ENCODE measurements at places on chromosomes 5 and 9.

DNA sequence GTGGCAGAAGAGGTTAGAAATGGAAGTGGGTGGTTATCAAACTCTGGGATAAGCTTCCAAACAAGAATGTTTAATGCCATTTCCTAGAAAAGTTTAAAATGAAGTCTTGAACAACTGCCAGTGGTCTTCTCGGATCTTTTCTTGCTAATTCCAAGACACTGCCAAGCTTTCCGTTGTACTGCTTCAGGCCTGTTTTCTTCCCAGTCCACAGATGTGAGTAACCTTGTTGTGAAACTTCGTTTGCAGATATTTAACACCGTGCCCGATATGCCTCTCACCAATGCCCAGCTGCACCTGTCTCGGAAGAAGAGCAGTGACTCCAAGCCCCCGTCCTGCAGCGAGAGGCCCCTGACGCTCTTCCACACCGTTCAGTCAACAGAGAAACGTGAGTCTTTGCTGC is 269.8 kb downstream of the NR3C1 start:
- no peak for DNase-seq

GRCh38 chr9:100064872-100065581 is 33.8 kb downstream of the ERP44 start:
- DNase-seq = peak; percentile 84

DNA sequence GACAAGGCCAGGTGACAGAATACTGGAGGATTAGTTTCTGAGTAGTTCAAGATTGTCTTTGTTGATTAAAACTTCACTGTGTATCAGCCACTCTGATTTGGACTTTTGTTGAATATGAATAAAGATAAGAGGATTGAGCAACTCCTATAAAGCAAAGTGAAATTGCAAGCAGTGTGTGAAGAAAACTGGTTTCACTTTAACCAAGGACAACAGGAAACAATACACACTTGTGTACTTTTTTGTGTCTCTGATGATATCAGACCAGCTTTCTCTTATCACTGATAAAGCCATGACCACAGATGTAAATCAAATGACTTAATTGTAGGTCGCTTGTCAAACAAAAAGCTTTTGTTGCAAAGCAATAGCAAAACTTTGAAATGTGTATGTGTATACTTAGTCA is 268.6 kb downstream of the FER start:
- no peak for DNase-seq

DNA sequence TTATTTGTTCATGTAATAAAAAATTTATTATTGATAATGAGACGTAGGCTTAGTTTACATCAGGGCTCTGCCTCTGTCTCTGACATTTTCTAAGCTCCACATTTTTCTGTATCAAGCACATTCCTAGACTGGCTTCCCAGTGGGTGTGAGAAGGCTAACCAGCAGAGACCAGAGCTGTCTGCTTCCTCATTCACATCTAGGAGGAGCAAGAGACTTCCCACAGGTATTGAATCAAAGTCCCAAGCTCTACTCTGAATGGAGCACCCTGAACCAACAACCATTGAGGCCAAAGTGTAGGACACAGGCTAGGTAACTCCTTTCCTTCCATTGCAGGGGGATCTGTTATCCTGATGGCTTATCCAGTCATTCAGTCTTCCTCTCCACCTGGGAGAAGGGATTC is 72.4 kb downstream of the PARP8 start:
- no peak for DNase-seq

- DNase-seq = peak; percentile 22
These were observed 28.3 kb downstream of the ARHGEF28 start for GRCh38 chr5:73654171-73654811.

GRCh38 chr9:137000177-137000930 is 4.0 kb upstream of the CLIC3 start:
- peak; percentile 63 for DNase-seq

DNA sequence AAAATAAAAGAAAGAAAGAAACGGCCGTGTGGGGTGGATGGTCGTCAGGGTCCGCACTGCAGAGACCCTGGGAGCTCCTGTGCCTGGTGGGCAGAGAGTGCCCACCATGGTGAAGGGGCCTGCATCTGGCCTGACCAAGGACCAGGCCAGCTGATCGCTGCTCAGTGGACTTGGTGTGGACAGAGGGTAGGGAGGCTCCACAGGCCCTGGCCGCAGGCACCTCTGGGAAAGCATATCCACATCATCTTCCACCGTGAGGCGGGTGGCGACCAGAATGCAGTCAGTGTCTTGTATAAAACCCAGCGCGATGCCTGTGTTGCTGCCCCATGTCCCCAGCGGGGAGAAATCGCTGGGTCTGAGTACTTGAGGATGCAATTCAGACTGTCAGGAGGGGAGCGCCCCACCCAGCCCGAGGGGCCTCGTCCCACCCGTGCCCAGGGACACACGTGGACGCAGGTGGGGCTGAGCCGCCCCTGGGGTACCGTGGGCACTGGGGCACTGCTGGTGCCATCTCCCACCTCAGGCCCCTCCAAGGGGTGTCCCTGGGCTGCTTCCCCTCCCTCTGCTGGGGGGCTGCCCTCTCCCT is 27.8 kb upstream of the SLC6A19 start:
- DNase-seq = no peak

GRCh38 chr9:79591458-79591857 is 19.7 kb downstream of the TLE4 start:
- DNase-seq = no peak

DNA sequence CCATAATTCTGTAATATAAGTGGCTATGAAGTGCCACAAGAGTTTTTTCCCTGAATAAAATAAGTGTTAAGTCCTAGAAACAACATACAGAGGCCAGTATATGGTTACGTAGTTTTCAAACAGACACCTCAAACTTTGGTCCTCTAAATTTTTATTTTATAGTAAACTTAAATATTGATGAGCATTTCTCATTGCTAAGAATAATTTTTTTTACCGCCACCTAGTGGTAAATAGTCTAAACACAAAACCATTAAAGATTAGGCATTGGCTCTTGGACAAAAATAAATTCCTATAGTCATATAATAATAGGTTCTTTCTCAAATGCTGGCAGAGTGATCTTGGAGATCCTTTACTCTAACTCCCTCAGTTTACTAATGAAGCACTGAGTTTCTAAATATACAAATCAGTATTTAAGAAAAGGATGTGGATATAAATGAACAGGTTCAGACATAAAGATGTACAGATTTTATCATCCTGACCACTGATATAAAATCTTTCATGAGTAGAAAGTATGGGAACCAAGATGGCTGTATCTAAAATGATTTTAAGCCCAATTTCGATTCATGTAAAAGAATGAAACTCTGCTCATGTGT is 136.2 kb downstream of the FANCC start:
- no peak for DNase-seq

- DNase-seq = no peak
These were observed 88.0 kb downstream of the ZSWIM6 start for GRCh38 chr5:61420016-61420415.

GRCh38 chr5:7209658-7210057 is 186.3 kb upstream of the ADCY2 start:
- no peak for DNase-seq

DNA sequence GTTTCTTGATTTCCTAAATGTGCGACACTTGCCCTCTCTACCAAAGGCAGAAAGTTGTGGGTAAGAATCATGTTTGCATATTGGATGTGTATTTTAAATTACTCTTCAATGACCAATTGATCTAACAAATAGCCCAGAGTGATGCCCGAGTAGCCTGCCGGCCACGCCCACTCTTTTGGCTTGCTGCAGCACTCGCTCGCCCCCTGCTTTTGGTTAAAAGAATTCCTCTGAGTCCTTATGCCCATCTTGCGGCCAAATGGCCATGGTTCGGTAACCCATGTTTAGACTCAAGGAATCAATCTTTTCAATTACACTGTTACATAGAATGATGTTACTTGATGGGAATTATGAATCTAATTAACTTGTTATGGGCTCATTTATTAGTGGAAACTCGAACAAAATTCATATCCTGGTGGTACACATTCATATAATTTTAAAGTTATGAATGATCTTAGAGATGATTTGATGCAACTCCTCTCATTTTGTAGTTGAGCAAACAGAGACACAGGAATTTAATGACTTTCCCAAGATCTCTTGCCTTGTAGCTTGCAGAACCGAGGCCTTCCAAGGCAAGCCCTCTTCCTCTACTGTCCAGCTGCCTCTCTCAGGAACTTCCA is 36.5 kb downstream of the PPIC start:
- peak; percentile 43 for DNase-seq

- DNase-seq = no peak
These were observed 19.0 kb upstream of the FER start for GRCh38 chr5:108728566-108729241.

GRCh38 chr9:94864862-94865509 is 138.5 kb downstream of the AOPEP start:
- no peak for DNase-seq

- no peak for DNase-seq
These were observed 26.4 kb upstream of the ADAMTSL1 start for GRCh38 chr9:18447541-18447940.

- DNase-seq = peak; percentile 56
These were observed 84.5 kb downstream of the RFX3 start for GRCh38 chr9:3441197-3441816.

- peak; percentile 59 for DNase-seq
These were observed 142.1 kb downstream of the AGTPBP1 start for GRCh38 chr9:85599540-85600105.

GRCh38 chr5:97141031-97141430 is 1.4 kb downstream of the LIX1 start:
- DNase-seq = no peak

DNA sequence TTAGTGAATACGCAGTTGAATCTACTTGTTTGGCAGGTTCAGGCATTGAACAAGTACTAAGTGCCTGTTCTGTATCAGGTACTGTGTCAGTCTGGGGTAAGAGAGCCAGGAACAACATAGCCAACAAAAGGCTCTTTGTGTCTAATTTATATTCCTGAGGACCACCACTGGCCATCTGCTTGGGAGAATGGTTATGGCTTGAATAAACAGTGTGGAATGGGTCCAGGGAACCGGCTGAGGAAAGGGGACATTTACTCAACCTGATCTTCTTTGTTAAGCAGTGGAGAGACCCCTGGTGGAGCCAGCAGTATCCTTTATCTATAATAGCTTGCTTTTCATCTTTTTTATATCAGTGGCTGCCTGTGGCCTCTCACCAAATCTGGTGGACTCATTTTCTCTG is 38.6 kb downstream of the EXOSC2 start:
- no peak for DNase-seq

GRCh38 chr9:86369810-86370209 is 15.6 kb upstream of the TUT7 start:
- DNase-seq = no peak

GRCh38 chr9:89543621-89544278 is 45.8 kb upstream of the SEMA4D start:
- DNase-seq = no peak

- DNase-seq = no peak
These were observed 19.5 kb downstream of the LIFR start for GRCh38 chr5:38536968-38537367.

DNA sequence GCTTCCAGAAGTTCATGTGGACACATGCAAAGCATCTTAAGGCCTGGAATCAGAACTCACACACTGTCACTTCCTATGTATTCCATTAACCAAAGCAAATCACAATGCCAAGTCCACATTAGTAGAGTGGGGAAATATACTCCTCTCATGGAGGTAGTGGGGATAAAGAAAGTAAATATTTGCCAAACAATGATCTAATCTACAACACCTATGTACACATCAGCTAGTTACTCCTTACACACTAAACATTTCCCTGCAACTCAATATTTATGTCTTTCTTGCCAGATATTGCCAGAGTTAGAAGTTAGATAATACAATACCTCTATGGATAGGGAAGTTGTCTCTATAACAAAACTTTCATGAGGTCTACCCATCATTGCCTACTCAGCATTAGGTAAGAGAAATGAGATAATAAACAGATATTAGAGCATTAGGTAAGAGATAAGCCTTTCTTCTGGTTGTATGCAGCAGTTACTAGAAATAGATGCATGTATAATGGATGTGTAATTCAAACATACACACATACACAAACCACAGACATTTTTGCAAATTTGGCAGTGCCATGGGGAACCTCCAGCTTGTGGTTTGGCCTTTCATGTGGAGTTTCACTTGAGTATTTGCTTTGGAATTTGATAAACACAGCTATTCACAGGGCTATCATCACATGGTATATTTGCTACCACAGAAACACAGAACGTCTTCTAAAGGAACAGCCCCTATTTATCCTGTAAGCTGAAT is 196.5 kb downstream of the TLE1 start:
- peak; percentile 98 for DNase-seq

DNA sequence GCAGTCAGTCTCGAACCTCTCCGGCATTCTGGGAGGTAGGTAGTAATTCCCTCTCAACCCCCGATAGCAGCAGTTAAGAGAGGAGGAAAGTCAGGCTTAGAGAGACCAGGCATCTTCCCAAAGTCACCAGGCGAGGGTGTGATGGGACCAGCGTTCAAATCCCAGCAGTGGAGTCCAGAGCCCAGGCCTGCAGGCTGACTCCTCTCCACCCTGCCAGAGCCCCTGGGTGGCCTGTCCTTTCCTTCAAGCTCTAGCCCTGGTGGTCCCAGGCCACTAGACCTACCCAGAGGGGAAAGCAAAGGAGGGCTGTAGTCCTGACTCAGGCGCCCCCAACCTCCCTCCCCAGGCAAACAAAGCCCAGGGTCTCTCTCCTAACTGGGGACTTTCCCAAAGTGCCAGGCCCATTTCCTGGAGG is 4.2 kb upstream of the NR5A1 start:
- no peak for DNase-seq

DNA sequence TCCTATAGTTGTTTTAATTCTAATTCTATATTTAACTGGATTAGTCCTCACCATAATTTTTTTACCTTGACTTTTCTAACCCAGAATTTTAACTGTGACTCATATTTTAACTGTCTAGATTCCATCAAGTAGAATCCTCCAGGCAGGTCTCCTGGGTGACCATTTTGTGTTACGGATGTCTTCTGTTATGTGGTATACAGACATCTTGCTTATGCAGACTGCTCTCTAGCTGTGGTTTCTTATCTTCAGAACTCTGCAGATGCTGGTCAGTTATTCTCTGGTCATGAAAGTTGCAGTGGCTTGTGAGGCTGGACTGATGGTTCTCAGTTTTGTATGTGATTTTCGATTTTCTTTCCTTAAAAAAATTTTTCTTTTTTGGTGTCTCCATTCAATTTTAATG is 139.4 kb downstream of the ATG10 start:
- DNase-seq = peak; percentile 28
